Dermis blood vessel endothelial cell (primary cell): ENCODE measurements at places on chromosomes 16 and 17. TPM values are rescaled to one million over a fixed set of nuclear protein-coding genes. Genes with fewer than 3 reads are reported as not detected.

Gene PPP1R27
- not detected in 2 replicates for total RNA-seq

Gene HLF
- 0.05 TPM in 1 of 2 replicates, not detected in the other for total RNA-seq

Gene TSPAN10
- 0.68 and 1.3 TPM in 2 replicates for total RNA-seq

Gene SPHK1
- 259 and 272 TPM in 2 replicates for total RNA-seq

Gene GPRC5B
- total RNA-seq = 75.1 and 80.5 TPM in 2 replicates

Gene NXPH3
- total RNA-seq = 3.9 and 4.0 TPM in 2 replicates
